ENCODE measurements at places on chromosomes 1 and 21.

GRCh38 chr1:117664314-117664713, 58.5 kb downstream of the TENT5C start:
- peak; percentile 74 for DNase-seq

- DNase-seq: no peak
Observed at GRCh38 chr1:235712812-235713211, 63.2 kb upstream of the GNG4 start.

DNA sequence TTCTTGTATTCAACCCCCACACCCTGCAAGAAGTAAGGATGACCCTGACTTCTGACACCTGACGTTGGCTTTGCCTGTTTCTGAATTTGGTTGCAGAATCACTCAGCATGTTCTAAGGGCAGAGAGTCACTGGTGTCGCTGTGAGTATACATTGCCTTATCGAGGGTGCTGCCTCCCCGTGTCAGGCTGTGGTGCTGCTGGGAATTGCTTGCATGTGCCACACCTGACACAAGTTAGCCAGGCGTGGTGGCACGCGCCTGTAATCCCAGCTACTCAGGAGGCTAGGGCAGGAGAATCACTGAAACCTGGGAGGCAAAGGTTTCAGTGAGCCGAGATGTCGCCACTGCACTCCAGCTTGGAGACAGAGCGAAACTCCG, 45.9 kb downstream of the WDR4 start:
- DNase-seq: peak; percentile 66

GRCh38 chr1:7382971-7383370, 388.1 kb upstream of the VAMP3 start:
- DNase-seq: no peak

- DNase-seq: peak; percentile 49
Observed at GRCh38 chr1:167482184-167482583, 36.1 kb downstream of the CD247 start.

- DNase-seq: no peak
Observed at GRCh38 chr1:173117108-173117633, 66.4 kb upstream of the TNFSF18 start.

- no peak for DNase-seq
Observed at GRCh38 chr1:207971331-207972219, 60.6 kb upstream of the CD34 start.

DNA sequence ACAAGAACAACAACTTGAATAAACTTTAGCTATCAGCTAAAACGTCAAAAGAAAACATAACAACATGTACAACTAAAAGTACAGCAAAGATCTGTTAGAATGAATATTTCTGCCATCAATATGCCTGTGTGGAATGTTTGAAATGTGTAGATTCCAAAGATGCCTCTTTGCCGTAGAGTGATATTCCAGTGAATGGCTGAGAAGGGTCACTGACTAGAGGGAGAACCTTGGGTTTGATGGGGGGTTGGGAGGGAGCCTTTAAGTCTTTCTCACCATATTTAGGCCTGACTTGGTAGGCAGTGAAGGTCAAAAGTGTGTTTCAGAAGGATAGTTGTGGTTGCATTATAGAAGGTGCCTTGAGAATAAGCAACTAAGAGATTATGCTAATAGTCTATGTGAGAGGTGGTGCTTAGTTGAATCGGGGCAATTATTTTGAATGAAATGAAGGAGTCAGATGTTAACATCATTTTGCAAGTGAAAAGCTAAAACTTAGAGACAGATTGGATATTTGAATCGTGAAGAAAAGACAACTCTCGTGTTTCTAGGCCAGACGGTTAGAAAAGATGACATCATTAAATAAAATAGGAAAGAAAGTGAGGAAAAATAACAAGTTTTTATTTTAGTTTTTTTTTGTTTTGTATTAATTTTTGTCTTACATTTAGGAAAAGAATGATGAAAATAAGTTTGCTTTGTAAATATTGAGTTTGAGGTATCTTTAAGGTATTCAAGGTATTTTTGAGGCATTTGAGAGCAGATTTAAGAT, 53.8 kb downstream of the PLA2G4A start:
- no peak for DNase-seq

DNA sequence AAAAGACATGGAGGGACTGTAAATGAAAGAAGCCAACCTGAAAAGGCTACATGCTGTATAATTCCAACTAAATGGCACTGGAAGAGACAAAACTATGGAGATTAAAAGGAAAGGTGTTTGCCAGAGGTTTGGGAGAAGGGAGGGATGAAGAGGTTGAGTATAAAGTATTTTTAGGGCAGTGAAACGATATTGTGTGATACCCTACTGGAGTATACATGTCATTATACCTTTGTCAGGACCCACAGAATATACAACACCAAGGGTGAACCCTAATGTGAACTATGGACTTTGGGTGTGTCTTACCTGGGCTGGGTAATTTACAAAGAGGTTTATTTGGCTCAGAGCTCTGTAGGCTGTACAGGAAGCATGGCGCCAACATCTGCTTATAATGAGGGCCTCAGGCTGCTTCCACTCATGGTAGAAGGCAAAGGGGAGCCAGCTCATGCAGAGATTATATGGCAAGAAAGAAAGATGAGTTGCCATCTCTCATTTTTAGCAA, 73.4 kb downstream of the CD2 start:
- DNase-seq: no peak

DNA sequence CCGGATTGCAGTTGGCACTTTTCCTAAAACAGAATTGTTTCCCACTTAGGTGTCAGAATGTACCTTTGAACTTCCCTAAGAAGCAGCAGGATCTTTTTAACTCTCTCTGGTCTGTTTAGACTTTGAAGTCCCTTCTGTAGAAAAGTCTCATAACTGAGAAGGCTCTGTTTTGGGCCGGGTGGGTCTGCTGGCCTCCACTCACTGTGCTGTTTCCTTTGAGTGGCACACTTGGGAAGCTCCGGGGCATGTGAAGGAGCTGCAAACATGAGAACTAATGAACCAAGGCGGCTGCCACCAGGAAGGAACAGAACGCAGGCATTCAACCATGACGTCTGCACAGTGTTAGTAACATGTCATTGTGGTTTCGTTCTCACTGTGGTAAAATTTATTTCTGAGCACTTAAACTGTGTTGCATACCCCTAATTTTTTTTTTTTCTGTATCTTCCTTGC, 19.5 kb upstream of the NCMAP start:
- peak; percentile 73 for DNase-seq

- no peak for DNase-seq
Observed at GRCh38 chr1:151313501-151313900, 13.7 kb downstream of the PI4KB start.

DNA sequence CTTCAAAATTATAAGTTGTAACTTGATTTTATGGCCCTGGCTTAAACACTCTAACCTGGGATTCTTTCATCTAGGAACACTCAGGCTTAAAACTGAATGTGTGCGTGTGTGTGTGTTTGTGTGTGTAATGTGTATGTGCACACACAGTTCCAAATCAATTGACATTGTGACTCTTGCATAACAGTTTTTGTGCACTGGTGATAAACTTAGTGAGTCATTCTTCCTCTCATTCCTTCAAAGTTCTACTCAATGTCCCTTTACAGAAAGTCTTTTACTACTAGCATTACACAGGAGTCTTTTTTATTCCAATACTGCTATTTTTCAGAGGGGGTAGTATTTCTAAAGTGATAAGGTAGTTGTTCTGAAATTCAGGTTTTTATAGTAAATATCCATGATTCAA, 943.6 kb downstream of the KCNT2 start:
- DNase-seq: no peak

- no peak for DNase-seq
Observed at GRCh38 chr1:8239039-8239305, 78.9 kb upstream of the SLC45A1 start.

DNA sequence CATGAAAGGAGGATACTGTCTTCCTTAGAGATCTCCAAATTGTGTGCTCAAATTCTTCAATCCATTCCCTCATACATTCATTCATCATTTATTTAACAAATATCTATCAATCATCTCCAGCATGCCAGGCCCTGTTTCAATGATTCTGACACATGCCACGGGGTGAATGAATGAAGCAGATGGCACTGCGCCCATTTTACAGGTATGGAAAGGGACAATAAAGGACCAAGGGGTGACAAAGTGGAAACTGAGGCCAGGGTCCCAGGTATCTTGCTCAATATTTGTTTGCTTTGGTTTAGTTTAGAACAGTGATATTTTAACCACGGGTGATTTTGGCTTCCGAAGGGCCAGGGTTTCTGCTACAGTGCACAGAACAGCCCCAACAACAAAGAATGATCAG, 321.6 kb upstream of the RUNX1 start:
- no peak for DNase-seq

DNA sequence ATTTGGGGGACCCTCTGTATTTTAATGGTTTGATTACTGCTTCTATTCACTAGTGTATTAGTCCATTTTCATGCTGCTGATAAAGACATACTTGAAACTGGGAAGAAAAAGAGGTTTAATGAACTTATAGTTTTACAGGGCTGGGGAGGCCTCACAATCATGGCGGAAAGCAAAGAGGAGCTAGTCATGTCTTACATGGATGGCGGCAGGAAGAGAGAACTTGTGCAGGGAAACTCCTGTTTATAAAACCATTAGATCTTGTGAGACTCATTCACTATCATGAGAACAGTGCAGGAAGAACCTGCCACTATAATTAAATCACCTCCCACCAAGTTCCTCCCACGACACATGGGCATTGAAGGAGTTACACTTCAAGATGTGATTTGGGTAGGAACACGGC, 464.5 kb upstream of the RGS18 start:
- no peak for DNase-seq

DNA sequence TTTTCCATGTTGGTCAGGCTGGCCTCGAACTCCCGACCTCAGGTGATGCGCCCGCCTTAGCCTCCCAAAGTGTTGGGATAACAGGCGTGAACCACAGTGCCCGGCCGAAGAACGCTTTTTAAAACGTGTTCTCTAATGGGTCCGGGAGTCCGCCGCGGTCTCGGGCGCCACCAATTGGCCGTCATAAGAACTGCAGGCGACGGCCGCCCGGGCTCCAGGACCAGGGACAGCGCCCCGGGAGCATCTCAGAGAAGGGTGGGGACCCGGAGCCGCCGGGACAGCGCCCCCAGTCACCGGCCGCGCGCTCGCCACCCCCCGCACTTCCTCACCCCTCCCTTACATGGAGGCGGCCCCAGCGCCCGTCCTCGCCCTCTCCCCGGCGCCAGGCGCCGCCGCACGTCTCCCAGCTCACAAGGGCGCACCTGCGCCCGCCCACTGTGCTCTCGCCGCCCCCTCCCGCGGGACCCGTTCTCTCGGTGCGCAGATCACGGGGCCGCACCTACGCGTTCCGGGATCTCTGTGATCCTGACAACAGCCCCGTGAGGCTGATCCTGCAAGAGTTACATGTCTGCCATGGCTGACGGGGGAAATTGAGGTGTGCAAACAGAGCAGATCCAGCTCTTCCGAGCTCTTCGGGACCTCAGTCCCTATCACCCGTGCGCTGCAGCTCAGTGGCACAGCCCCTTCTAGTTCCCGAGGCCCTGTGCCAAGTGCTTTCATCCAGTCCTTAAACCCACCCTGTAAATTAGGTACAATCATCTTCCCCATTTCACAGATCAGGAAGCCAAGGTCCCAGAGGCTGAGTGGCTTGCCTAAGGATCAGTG, 9.8 kb downstream of the RAP1GAP start:
- peak; percentile 79 for DNase-seq

- DNase-seq: no peak
Observed at GRCh38 chr1:40155910-40156309, 5.3 kb upstream of the RLF start.

DNA sequence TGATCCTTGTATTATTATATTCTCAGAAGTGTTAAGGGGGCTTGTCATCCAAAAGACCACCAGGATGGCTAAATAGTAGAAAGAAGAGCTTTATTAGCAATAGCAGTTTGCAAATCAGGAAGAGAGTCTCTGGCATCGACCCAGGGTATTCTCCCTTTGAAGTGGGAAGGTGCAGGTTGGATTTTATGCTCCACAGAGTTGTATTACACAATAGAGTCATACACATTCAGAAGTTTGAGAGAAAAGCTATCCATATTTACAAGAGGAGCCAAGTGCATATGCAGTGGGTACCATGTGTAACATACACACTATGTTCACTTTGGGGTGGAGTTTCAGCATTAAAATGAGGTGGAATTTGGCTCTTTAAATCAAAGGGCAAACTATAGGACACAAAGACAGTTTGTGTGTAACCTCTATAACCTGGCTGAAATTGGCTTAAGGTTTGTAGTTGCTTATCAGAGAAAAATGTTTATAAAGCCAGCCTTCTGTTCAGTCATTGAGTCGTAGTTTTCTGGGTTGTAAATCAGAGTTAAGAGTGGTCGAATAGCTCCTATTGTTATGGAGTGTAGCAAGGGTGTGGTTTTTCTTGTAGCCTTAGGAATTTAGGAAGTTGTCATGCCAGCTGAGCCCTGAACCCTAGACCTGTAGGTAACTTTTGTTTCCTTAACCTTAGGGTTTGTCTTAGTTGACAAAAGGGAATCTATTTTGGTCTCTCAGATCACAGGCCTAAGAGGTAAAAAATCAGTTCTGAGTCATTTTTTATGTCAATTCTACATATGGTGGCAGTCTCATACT, 125.3 kb downstream of the DNM3 start:
- no peak for DNase-seq

GRCh38 chr1:160560045-160560705, 19.1 kb downstream of the CD84 start:
- no peak for DNase-seq

DNA sequence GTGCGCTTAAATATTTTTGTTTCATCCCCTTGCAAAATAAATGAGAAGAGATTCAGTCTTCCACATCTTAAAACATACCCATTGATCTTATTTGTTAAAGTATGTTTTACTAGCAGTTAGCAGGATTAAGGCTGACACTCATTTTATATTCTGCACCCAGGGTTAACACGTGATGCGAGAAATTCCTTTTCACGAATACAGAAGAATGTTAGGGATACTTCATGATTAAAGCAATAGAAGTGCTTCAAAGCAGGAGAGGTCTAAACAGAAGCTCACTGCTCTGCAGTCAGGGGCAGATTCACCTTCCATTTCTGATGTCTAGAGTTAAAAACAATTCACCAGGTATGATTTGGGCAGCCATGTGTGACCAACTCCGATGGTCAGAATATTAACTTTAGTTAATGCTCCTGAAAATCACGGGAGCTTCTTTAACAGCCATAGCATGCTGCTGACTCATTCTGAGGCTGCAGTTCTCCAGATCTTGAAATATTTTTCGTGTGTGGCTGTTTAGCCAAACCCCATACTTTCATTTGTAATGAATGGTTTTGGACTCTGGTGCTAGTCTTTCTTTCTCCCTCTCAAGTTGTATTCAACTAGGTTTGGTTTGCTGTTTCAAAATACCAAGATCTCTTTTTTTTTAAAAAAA, 19.7 kb downstream of the BCAR3 start:
- DNase-seq: no peak

DNA sequence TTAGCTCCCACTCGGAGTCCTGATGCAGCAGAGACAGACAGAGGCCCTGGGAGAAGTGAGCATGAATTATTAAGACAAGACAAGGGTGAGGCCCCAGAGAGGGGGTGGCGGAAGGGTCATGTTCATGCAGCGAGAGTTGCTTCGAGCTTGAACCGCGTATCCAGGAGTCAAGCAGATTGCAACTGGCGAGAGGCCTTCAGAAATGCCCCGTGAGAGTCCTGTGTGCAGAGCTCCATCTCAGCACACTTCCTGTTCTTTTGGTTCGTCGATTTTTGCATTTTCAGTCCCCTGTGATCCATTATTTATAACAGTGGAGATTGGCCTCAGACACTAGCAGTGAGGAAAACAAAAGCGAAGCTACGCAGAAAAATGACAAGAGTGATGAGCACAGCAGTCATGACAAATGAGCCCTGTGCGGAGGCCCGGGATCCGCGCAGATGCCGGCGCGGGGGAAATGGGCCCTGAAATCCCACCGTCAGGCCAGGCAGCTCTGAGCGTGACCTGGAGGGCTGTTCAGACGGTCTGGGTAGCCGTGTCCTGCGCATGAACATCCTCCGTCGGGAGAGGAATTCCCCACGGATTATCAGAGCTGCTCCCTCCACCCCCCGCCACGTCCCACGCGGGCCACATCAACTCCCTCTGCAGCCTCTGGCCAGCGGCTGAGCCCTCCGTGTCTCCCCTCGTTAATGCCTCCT, 15.0 kb downstream of the PDE9A start:
- no peak for DNase-seq

Measured in stimulated activated CD4-positive, alpha-beta T cell treated with anti-CD3 and anti-CD28 coated beads, Interleukin-4, amount 100 ng/mL, for 24 hours (primary cell).